NCI-H748 treated with DMSO at 0.1 percent for 48 hours (cell line): ENCODE measurements at places on chromosomes 16 and 17.
A peak's percentile ranks its signal among the peaks of the same experiment; 100 is the strongest.

GRCh38 chr17:33945646-33946546, 309.2 kb upstream of the CCL2 start:
- no peak for DNase-seq

- no peak for DNase-seq
Observed at GRCh38 chr16:84339311-84339710, 29.0 kb upstream of the ATP2C2 start.

- DNase-seq: no peak
Observed at GRCh38 chr16:83932955-83933673, 19.9 kb upstream of the OSGIN1 start.

DNA sequence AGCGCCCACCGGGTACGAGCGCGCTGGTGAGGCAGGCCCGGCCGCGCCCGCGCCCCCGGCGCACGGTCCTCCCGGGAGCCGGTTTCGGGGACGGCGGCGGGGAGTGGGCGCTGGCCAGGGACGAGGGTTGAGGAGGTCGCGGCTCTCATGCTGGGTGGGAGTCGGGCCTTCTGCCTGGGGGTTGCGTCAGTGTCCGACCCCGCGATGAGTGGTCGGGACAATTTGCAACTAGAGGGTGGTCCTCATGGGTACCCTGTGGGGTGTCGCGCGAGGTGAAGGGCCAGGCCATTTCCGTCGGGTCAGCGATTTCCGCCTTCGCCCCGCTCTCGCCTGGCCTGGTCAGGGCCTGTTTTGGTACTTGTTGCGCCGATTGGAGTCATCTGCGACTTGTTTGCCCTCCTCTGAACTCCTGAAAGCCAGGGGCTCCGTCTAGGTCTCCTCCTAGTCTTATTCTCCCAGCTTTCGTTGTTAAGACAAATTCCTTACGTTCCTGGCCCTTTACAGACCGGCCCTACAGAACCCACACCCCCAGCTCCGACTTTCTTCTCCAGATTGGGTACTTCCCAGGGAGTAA, 14.9 kb downstream of the NAA60 start:
- DNase-seq: no peak

GRCh38 chr16:4703906-4704305, 10.5 kb downstream of the NUDT16L1 start:
- DNase-seq: no peak

- DNase-seq: peak; percentile 38
Observed at GRCh38 chr16:21708533-21709115, 44.9 kb downstream of the OTOA start.

GRCh38 chr17:42202696-42203095, 8.4 kb upstream of the GHDC start:
- no peak for DNase-seq

DNA sequence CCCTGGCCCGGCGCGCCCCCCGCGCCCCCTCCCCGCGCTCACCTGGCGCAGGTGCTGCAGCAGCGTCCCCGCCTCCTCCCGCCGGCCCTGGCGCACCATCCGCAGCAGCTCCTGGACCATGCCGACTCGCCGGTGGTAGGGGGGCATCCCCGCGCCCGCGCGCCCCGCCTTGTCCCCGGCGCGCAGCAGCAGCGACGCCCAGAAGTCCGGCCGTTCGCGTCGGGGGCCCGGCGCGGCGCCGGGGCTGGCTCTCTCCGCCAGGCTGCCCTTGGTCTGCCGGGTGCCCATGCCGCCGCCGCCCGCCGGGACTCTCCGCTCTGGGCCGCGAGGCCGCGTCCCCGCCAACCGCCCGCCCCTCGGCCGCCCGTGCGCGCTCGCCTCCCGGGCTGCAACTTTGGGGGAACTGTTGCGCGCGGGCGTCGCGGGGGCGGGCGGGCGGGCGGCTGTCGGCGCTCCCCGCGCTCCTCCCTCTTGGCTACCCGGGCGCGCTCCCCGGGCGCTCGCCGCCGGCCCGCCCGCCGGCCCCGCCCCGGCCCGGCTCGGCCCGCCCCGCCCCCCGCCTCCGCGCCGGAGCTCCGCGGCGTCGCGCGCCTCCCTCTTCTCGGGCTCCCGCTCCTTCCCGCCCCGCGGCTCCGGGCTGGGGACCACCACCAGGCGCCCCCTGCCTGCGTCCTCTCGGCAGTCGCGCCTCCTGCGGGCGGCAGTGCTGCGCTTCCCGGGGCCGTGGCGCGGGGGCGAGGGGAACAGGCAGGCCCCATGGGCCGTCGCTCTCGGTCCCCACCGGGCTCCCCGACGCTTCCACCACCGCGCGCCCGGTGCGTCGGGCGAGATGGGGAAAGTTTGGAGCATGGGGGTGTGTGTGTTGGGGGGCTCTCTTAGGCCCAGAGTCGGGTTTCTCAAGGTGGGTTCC, at the start of gene LRRC75A:
Gene LRRC75A (minus strand): TSS at position 491 of the 910 bp plus-strand sequence. CDS start 203 bp downstream, at position 288.
- DNase-seq: peak; percentile 23

GRCh38 chr17:40980596-40980995, 3.5 kb downstream of the KRT40 start:
- DNase-seq: no peak

DNA sequence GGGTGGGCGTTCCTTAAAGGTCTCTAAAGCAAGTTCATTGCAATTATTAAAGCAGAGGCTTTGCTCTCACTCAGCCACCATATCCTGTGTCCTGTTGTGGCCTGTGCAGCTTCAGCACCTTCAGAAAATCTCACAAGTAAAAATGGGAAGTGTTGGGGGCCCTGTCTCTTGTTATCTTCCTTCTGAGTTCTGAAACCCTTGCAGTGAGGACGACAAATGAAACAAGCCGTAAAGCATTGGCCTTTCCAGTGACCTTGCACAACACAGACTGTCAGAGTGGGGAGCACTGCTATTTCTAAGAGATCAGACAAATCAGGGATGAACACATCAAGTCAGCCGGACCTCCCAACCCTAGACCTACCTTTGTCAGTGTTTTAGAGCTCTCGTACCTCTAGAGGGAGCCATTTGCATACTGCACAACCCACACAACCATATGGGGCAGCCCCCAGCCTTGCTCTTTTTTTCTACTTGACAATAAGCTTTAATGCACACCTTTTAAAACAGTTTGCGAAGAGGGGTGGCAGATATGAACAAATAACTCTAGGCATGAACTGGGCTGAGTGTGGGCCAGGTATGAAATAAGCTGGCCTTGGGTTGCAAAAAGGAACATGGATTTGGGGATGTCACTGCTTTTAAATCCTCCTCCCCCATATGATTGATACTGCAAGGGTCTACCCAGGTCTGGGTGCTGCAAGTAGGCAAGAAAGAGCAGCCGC, 89.8 kb downstream of the KATNIP start:
- DNase-seq: no peak

DNA sequence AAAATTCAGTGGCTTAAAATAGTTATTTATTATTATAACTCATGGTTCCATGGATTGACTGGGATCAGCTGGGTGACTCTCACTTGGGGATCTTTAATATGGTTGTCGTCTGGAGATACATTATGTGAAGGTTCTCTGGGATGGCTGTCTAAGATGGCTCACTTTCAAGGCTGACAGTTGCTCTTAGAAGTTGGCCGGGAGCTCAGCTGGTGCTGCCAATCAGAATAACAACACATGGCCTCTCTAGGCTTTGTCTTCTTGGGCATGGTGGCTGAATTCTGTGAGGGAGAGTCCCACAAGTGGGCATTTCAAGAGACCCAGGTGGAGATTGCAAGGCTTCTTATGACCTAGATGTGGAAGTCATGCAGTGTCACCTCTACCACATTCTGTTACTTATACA, 269.7 kb downstream of the CA10 start:
- DNase-seq: no peak

DNA sequence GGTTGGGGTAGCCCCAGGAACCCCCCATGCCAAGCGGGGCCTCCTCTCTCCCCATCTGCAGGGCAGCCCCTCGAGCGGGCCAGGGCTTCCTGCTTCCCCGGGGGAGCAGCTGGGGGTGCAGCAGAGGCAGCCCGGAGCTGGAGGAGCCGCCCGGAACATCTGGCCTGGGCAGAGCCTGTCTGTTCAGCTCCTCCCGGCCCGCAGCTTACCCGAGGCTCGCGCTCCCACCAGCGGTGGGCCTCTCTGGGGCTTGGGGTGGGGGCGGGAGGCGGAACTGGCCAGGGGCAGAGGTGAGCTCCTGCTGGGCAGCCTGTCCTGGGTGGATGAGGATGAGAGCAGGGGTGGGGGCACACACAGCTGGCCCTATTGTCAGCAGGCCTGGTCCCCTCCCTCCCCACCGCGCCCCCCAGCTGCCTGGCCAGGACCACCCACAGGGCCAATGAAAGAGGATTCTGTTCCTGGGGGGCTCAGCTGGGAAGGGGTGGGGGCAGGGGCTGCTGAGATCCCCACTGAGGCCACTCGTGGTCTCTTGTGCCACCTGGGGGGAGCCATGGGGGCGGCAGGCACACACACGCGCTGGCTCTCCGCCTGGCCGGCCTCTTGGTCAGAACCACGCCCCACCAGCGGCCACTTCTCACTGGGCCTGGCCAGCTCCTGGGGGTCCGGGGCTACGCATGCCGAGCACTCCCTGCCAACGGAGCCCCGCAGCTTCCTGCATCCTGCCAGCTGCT, 34.7 kb downstream of the BAHCC1 start:
- DNase-seq: no peak

DNA sequence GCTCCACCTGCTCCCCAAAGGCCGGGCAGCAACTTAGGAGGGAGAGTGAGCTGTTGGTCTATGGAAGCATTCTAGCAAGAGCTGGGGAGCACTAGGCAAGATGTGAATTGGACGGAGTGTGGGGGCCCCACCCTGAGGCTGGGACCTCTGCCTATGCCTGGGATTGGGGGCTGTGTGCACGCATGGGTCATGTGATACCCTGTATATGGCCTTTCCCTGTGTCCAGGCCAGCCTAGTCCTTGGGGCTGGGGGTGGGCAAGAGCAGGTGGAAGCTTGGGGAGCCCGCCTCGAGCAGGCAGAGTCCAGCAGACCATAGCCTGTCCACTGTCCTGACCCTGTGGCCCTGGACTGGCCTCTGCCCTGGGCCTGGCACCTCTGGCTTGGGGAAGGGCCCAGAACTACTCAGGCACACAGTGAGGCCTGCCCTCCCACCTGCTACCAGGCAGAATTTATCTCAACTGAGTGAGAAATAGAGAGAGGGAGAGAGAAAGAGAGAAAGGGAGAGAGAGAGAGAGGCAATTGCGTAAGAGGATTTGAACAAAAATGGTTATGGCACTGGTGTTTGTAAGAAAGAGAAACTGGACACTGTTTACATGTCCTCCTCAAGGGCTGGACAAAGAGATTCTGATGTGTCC, 19.1 kb downstream of the PDP2 start:
- DNase-seq: no peak

- no peak for DNase-seq
Observed at GRCh38 chr16:59295993-59296736, 562.0 kb upstream of the GOT2 start.

GRCh38 chr16:2960183-2961010, 3.7 kb upstream of the KREMEN2 start:
- DNase-seq: no peak

GRCh38 chr16:48445782-48446533, 60.7 kb upstream of the SIAH1 start:
- no peak for DNase-seq

DNA sequence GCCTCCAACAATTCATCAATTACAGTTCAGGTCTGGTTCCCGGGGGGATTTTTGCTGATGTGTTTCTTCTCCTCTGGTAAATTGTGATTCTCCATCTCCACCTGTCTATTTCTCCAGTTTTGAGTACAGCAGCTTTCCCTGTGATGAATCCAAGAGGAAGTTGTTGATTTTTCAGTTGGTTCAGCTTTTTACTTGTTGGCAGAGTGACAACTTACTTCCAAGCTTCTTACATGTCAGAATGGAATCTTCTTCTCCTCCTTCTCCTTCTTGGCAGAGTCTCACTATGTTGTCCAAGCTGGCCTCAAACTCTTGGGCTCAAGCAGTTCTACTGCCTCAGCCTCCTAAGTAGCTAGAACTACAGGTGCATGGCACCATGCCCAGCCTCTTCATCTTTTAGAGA, 33.4 kb upstream of the TMEM92 start:
- DNase-seq: no peak

DNA sequence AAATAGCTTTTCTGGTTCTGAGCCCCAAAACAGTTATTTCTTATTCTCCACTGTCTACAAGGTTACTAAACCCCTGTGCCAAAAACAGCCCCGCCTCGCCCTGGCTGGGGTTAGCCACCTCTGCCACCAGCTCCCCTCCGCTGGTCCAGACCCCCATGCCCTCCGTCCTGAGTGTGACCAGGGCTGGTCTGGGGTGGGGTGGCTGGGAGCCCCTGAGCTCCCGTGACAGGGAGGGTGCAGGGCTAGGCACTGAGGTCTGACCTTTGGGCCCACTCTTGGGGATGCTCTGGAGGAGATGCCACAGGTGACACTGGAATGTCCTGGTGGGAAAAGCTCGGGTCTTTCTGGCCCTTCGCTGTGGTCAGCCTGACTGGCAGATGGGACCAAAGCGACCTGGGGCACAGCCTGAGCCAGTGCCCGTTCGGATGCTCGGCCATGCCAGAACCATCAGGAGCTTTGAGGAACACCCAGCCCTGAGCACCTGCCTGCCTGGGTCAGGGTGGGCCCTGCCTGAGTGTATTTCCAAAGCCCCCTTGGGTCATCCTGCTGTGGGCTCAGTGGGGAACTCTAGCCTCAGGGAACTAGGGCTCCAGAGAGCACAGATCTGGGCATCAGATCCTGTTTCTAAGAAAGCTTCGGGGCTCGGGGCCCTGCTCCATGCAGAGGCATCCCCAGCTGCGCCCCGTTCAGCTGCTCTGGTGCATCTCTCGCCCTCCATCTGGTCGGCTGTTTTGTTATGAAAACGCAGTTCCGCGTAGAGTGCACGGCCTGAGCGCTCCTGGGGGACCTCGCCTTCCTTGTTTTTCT, 72.1 kb upstream of the GNG13 start:
- no peak for DNase-seq

DNA sequence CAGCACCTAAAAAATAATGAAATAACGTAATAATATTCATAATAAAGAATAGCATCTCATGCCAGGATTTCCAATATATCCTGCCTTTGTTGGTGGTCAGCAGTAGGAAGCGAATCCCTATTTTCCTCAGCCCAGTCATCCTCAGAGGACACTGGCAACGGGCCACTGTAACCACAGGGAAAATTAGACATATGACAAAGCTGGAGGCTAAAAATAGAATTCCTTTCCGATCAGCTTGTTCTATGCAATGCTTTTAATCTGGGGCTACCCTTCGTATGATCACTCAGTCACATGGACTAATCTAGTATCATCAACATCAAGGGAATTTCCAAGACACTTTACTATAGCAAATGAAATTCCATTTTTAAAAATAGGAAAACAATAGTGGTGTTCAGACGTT, 246.9 kb upstream of the KCNJ16 start:
- DNase-seq: no peak

GRCh38 chr16:88824256-88825077, 12.7 kb upstream of the APRT start:
- DNase-seq: no peak

GRCh38 chr17:79793924-79794304, 3.0 kb downstream of the CBX8 start:
- no peak for DNase-seq

GRCh38 chr17:71109697-71110096, 940.4 kb downstream of the KCNJ2 start:
- no peak for DNase-seq
